GOT3 (cell line): ENCODE measurements at places on chromosomes 4 and X.

GRCh38 chr4:42568610-42569207, 88.2 kb downstream of the ATP8A1 start:
- no peak for DNase-seq

- no peak for DNase-seq
Observed at GRCh38 chrX:49896951-49897350, 17.7 kb downstream of the USP27X start.

DNA sequence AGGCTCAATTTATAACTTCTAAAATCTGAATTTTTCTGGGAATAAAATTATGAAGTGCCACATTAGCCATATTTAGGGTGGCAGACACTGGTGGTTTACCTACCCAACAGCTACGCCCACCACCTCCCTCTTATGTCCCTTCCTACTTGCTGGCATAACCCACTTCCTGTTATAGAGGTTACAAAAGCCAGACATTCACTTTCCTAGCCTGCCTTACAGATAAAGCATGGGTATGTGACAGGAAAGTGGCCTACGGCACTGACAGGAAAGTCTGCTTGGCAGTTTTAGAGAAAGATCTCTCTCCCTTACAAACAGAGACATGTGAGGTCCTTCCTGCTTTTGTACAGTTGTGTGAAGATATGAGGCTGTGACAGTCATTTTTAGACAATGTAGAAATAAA, 12.4 kb downstream of the DDX53 start:
- no peak for DNase-seq

- no peak for DNase-seq
Observed at GRCh38 chr4:153541456-153542096, 75.4 kb downstream of the TMEM131L start.

- DNase-seq: no peak
Observed at GRCh38 chrX:71604796-71605568, 13.3 kb downstream of the CXCR3 start.

DNA sequence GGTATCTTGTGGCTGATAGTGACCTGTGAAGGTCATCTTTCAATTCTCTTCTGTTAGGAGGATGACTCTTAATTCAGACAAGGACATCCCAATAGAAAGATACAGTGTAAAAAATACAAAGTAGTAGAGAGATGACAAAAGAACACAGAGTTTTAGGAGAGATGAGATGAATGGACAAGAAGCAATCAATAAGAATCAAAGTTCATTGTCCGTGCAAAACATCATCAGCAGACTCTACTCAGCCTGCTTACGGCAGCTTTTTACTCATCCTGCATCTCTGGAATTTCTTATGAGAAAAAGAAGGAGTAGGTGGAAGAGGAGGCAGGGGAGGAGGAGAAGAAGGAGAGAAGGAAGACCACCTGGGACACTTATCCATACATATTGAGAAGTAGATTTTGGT, 2131.7 kb downstream of the ARAP2 start:
- DNase-seq: no peak

DNA sequence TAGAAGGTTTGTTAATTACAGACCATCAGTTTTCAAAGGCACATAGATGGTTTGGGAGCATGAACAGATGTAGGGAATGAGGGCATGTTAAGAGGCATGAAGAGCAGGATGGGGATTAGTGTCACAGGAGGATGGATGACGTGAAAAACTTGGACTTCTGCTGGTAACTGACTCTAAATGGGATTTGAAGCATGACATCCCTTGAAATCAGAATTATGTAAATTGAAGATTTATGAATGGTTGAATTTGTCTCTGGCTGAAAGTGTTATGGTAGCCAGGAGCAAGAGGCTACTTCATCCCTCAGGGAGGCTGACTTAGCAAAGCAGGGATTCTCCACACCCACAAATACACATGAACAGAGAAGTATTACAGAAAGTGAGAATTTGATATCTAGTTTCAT, 454.6 kb downstream of the MAGEB5 start:
- no peak for DNase-seq

GRCh38 chr4:13476915-13477314, 7.2 kb downstream of the RAB28 start:
- DNase-seq: no peak

GRCh38 chrX:71637848-71638247, 19.5 kb upstream of the CXCR3 start:
- no peak for DNase-seq

- no peak for DNase-seq
Observed at GRCh38 chr4:139299536-139299935, 1.8 kb upstream of the NAA15 start.

DNA sequence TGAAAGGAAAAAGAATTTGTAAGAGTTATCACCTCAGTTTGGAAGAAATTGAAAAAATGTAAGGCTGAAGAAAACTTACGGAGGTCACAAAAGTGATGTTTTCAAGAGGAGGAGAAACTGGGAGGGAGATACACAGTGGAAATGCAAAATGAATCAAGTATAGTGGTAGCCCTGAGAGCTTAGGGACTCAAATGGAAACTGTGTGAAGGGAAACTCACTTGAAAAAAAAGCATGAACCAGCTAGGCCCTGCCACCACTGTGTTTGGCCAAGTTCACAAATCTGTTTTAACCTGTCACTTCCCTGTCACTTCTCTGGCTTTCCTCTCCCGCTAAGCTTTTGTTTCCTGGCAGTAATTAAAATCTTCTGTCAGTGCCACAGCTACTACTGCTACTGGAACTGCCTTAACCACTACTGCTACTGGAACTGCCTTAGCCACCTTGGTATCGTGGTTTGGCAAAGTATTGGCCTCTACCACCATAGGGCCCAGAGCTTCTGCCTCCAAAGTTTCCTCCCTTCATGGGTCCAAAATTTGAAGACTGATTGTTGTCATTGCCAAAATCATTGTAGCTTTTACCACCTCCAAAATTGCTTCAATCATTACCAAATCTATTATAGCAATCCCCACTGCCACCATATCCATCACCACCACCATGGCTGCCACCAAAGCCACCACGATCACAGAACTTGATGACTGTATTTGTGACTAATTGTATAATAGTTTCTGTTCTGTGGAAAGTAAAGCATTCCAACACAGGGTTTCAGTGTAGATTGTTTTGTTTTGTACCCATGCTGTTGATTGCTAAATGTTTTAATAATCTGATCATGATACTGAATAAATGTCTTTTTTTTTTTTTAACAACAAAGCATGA, 41.5 kb downstream of the SMARCA5 start:
- DNase-seq: no peak

- DNase-seq: no peak
Observed at GRCh38 chr4:39710098-39710896, 12.4 kb downstream of the UBE2K start.

DNA sequence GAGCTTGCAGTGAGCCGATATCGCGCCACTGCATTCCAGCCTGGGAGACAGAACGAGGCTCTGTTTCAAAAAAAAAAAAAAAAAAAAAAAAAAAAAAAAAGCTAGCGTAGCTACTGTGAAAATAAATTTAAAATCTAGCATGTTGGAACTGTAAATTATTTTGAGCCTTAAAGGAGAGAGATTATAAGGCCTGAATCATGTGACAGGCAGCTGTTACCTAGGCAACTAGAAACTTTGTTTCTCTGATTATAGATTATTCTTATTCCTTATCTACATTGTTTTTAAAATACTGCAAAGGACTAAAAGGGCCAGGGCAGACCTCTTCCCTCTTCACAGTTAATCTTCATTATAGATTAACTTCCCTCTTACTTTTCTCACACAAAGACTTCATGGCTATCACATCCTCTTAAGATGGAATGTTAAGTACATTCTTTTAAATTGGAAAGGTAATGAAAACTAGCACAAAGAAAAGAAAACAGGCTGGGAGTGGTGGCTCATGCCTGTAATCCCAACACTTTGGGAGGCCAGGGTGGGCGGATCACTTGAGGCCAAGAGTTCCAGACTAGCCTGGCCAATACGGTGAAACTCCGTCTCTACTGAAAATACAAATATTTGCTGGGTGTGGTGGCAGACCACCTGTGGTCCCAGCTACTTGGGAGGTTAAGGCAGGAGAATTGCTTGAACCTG, 21.1 kb upstream of the PDS5A start:
- DNase-seq: no peak

DNA sequence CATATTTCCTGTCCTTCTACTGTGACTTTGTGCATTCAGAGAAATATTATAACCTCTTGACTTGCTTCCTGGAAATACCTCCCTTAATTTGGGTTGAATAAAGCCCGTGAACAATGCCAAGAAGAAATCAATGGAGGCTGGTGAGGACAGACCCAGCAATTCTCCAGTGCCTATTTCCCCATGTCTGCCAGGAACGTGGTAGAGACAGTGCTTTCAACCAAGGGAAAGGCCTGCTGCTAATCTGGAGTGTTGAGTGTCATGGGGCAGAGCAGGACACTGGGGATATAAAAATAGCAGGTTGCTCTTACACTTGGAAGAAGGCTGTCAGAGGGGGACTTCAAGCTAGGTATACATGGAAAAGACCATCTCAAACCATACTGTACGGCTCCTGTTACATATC, 19.9 kb downstream of the TSC22D3 start:
- no peak for DNase-seq

- no peak for DNase-seq
Observed at GRCh38 chr4:181859439-181859838, 383.8 kb upstream of the TENM3 start.

GRCh38 chr4:158769175-158769921, 522 bp downstream of the FNIP2 start:
- no peak for DNase-seq

GRCh38 chrX:96170626-96171025, 514.0 kb upstream of the DIAPH2 start:
- no peak for DNase-seq

DNA sequence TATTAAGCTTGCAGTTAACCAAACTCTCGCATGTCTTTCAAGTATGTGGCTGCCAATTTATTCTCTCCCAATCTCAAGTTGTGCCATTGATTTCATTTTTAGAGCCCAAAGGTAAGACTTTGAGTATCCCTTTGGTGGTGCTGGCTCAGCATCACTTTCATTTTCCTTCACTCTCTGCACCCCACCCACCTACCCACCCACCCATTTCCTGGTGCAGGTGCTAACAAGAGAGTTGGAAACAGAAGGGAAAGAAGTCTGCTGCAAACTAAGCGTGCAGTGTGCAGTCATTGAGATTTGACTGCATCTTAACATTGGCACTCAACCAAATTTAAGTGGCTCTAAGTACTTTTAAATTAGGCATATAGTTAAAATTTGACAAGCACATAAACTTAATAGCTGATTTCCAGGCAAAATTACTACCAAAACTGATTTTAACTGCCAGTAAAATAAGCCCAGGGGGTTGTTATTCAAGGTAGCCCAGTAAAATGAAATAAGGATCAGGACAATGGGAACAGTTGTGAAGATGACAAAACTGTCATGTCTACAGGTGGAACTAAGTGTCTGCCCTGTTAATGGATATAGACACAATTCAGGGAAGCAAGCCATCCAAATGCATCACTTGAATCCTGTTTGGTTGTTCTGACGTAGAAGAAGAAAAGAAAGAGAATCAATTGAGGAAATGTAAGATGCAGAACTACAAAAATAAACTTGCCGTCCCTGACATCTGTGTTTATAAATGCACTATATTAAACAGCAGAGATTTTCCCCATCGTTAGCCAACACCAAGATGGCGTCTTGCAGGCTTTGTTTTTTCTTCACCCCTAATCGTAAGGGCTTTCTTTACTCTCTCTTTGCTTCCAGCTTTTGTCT, 184.2 kb downstream of the KDR start:
- DNase-seq: no peak

GRCh38 chr4:57080781-57081650, 29.2 kb downstream of the IGFBP7 start:
- no peak for DNase-seq
